Activated CD4-positive, CD25-positive, alpha-beta regulatory T cell (primary cell): ENCODE measurements at places on chromosomes 2 and 18.

DNA sequence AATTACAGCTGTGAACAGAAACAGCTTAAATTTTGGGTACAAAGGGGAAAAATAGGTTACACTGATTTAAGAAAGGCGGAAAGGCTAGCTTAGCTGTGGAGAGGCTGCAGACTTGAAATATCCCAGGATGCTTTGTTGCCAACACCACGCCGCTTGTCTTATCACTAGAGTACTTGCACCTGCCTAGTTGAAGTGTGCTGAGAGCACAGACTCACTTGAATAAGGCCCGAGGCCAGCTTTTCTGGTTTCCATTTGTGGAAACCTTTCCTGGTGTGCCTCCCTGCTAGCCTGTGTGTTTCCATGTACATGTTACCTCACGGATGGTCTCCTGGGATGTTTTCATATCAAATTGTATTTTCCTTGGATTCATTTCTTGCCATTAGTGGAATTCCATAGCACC is 3.2 kb downstream of the CABLES1 start:
- no peak for DNase-seq

- peak; percentile 25 for DNase-seq
Observed at GRCh38 chr2:88690591-88691338, 708 bp upstream of the RPIA start.

- DNase-seq: no peak
Observed at GRCh38 chr2:229335877-229336346, 64.8 kb upstream of the PID1 start.

- DNase-seq: no peak
Observed at GRCh38 chr2:10579876-10580514, 109.8 kb downstream of the NOL10 start.

DNA sequence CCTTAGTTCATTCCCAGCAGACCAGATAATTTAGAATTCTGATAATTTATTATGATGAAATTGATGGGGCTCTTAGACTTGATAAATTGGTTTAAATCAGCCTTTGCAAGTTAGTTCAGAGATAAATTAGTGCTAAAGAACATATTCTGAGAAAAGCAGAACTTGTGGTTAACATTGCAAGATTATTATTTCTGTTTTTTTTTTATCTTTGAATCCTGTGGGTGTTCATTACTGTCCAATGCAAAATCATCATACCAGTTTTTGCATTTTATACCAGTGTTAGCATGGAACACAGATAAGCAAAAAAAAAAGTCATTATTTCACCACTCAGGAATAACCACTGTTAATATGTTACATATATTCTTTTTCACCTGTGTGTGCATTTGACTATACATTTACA is 9.1 kb downstream of the SEPTIN2 start:
- no peak for DNase-seq

- DNase-seq: no peak
Observed at GRCh38 chr2:178243961-178244360, 49.6 kb downstream of the OSBPL6 start.

DNA sequence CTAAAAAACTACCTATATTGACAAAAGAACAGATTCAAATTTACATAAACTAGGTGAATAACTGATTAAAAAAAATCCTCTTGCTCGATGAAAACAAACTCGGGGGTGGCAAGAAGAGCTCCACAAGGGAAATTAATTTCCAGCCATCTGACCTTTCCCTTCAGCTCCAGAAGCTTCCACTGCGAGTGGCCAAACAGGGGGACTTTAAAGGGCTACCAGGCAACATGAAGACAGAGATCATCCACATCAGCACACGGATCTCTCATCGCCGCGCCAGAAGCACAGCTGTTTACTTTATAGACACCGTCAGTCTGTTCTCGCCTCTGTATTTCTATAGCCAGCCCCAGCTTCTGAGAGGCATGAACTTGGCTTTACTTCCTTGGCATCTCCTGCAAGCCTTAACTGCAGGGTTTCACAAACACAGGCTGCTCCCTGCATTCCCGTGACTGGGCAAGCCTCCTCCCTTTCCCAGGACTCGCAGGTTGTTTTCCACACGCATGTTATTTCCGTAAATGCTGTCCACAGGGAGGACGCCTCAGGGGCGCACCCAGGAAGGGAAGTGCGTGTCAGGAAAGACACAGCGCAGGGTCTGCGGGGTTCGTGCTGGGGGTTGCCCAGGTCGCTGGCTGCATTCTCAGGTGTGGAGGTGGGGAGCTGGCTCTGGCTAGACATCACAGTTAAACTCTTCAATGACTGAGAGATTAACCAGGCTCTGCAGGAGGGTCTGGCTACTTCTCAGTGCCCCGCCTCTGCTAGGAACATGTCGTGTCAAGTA is 85.0 kb downstream of the USP40 start:
- no peak for DNase-seq

DNA sequence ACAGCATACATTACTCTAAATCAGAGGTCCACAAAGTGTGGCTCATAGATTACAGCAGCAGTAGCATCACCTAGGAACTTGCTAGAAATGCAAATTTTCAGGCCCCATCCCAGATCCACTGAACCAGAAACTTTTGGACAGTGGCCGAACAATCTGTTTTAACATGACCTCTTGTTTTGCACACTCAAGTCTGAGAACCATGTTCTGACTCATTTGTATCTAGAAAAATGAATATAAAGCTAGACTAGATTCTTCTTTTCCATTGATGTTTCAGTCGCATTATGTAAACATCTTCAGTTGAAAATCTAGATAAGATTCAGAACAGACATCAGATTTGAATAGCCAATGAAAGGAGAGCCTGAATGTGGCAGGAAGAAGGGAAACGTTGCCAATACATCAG is 608.8 kb downstream of the LRP1B start:
- no peak for DNase-seq

GRCh38 chr2:158695305-158695704 is 99.8 kb upstream of the DAPL1 start:
- DNase-seq: no peak

DNA sequence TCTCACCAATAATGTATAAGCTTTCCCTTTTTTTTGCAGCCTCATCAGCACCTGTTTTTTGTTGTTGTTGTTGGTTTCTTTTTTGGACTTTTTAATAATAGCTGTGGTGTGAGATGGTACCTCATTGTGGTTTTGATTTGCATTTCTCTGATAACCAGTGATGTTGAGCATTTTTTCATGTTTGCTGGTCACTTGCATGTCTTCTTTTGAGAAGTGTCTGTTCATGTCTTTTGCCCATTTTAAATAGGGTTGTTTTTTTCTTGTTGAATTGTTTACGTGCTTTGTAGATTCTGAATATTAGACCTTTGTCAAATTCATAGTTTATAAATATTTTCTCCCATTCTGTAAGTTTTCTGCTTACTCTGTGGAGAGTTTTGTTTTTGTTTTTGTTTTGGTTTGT is 88.4 kb upstream of the EPAS1 start:
- no peak for DNase-seq

GRCh38 chr18:27967913-27968824 is 208.8 kb downstream of the CDH2 start:
- DNase-seq: no peak

DNA sequence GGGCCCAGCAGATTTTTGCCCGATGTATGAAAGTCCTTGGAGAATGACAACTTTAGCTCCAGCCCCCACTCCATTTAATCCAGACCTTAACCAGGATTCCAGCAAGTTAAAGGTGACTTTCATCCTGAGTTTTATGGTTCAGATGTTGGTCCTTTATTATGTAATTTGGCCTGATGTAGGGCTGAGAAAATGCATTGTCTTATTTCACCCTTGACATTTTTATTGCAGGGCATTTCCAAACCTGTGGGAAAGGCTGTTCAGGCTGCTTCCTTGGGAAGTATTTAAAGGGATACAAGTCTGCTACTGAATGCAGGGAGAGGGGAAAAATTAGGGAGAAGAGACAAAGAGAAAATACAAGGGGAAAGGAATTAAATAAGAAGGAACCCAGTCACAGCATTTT is 48.8 kb downstream of the ASB1 start:
- no peak for DNase-seq

GRCh38 chr2:186496401-186496800 is 10.3 kb downstream of the ZC3H15 start:
- DNase-seq: no peak

DNA sequence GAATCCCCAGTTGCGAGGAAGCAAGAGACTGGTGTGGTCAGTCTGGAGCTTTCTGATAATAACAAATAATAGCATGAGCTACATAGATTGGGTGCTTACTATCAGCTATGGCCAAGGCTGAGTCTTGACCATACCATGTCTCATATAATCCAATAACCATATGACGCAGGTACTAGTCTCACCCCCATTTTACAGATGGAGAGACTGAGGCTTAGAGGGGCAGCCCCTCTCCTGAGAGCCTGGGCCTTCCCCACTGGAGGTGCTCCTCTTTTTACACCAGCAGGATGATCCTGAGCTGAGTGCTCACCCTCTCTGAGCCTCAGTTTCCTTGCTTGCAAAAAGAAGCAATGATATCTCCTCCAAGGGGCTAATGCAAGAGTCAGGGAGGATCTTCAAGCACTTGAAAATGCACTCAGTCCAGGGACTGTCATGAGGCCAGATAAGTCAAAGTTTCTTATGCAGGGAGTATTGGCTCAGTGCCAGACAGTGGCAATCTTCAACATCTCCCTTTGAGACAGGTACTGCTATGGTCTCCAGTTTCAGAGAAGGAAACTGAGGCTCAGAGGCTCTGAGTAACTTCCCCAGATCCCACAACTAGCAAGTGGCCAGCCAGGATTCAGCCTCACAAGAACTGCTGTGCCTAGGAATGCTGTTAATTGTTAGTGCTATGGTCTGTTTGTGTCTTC is 149.7 kb downstream of the TFCP2L1 start:
- no peak for DNase-seq

GRCh38 chr2:59044736-59045135 is 803.6 kb upstream of the FANCL start:
- no peak for DNase-seq

DNA sequence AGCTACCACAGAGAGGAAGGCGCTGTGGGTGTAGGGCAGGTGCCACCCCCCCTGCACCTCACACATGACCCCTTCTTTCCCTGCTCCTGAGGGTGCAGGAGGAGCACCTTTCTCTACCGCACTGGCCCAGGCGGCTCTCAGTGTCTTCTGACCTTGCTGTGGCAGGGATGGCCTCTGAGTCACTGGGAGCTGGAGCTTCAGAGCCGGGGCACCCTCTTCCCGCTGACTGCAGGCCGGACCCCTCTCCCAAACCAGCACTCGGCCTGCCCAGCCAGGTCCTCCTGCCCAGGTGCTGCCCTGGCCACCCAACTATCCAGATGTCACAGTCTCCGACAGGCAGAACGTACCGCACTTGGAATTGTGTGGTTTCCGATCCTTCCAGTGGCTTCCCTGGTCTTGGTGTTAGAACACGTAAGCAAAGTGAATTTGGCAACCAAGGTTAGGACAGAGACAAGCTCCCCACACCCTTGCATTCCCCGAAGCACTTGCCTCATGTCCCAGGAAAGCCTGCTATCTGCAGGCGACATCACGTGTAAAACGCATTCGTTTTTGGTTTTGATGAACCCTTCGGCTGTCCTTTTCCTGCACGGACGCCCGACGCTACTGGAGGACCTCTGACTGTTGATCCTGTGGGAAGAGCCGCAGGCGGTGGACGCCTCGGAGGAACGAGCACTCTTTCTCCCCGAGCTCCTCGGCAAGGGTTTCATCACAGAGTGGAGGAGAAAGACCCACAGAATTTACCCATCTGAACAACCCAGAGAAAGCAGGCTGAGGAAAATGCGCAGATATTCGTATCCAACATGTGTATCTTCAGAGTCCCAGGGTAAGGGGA is 24.7 kb upstream of the KCNG2 start:
- DNase-seq: no peak

DNA sequence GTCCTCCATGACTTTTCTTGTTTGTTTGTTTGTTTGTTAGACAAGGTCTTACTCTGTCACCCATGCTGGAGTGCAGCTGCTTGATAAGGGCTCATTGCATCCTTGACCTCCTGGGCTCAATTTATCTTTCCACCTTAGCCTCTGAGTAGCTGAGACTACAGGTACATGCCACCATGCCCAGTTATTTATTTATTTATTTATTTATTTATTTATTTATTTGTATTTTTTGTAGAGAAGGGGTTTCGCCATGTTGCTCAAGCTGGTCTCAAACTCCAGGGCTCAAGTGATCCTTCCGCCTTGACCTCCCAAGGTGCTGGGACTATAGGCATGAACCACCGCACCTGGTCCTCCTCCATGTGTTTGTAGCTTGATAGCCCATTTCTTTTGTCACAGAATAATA is 37.9 kb downstream of the NBEAL1 start:
- no peak for DNase-seq

DNA sequence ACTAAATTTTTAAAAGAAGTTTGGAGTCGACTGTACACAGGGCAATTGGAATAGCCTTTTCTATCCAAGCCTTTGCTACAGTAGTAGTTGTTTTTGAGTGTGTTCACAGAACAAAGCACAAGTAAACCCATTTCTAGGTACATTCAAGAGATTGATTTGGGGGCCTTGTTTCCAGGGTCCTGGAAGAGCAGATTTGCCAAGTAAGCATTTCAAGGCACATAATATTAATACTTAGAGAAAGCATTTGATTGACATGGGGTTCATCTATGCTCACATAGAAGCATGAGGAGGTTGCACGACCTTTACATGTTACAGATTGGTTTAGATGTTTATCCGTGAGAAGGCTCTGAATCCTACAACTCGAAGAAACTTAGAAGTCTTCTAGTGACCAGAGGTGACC is 324.1 kb downstream of the MYCN start:
- no peak for DNase-seq

- no peak for DNase-seq
Observed at GRCh38 chr18:62485684-62486083, 37.1 kb upstream of the ZCCHC2 start.

DNA sequence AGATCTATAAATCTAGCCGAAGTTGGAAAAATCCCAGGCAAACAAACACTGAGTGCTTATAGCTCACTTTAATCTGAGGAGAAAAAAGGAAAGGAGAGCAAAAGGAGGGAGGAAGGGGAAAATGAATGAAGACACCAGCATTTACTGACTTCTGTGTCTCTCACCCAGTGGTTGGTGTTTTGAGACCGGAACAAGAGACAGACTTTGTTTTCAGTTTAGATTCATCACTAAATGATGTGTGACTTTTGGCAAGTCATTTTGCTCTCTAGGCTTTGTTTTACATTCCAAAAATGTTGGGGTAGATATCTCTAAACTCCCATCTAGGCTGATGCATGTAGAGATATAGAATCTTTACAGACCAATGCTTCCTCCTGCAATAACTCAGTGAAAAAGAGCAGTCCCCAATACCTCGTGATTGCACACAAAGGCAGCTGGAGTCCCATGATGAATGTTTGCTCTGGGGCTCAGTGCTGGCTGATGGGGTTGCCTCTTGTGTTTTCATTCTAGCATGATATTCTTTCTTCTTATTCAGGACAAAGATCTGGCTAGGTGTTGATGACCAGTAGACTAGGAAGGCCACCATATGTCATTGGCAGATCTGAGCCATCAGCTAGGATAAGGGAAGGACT is 51.4 kb downstream of the TRIB2 start:
- no peak for DNase-seq
